ENCODE measurements at places on chromosomes 6 and 20.
A peak's percentile ranks its signal among the peaks of the same experiment; 100 is the strongest.

DNA sequence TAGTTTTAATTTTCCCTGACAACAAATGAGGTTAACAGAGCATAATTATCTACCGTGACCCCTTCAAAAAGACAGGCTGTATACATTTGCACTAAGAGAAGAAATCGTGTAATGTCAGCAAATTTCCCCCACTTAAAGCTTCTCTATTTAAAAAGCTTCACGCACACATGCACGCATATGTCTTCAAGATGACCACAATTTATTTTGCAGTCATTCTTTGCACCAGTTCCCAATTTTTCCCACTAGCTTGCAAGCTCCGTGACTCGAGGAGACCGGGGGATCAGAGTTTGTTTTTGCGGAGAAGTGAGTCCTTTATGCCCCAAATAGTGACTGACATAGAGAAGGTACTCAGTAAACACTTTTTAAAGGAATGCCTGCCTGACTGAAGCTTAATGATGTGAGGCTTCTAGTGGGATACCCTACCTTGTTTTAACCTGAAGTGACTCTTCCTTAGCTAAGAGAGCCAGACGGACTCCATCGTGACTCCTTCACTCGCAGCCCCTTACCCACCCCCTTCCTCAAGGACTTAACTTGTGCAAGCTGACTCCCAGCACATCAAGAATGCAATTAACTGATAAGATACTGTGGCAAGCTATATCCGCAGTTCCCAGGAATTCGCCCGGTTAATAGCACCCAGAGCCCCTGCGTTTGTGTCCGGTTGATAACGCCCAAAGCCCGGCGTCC is 9.3 kb upstream of the NQO2 start:
- DNase-seq = peak; percentile 56

GRCh38 chr20:57288651-57289277 is 22.3 kb upstream of the BMP7 start:
- DNase-seq = no peak

DNA sequence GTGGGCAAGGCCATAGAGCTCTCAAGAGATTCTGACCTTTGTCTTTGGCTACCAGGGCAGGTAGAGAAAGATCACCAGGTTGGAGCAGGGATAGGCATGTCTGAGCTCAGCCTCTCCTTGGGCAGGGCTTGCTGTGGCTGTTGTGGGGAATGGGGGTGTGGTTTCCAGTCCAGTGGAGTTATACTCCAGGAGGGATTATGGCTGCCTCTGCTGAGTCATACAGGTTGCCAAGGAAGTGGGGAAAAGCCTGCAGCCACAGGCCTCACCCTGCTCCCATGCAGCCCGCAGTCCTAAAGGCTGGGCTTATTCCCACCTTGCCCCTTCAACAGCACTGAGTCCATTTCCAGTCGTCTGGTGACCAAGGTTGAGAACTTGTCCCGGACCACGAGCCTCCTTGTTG is 21.9 kb downstream of the MEP1A start:
- DNase-seq = no peak

- no peak for DNase-seq
Observed at GRCh38 chr6:153003366-153003690, 819 bp upstream of the MTRF1L start.

GRCh38 chr6:119262612-119263011 is 86.9 kb downstream of the MAN1A1 start:
- no peak for DNase-seq

DNA sequence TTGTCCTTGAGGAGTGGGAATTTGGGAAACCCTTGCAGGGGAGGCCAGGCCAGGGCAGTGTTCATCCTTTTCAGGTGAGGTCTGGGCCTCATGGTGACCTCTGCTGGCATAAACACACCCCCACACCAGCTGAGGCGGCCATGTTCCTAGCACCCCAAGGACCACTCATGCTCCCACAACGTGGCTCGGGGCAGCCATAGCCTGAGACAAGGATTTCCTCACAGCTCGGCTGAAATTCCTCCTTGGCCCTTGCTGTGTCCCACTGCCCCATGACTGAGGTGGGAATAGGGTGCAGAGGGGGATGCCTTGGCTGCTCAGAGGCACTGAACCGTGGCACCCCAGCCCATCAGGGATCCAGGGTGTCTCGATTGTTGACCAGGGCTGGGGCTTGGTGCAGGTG is 27.3 kb upstream of the SPDEF start:
- no peak for DNase-seq

- no peak for DNase-seq
Observed at GRCh38 chr6:159267165-159267564, 98.0 kb downstream of the FNDC1 start.

DNA sequence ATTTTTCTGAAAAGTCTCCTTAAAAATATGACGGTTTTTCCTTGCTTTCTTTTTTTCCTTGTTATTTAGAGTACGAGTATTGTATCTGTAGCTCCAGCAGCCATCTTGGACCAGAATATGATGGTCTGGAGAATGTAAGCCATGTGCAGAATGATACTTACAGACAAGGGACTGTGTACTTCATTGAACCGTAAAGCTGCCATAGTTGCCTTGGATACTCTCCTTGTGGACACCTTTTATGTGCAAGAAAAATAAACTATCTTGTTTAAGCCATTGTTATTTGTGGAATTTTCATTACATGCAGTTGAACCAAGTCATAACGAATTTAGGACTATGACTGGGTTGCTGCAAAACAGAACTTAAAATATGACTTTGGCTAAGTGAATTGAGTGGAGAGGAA is 485.8 kb upstream of the CITED2 start:
- no peak for DNase-seq

DNA sequence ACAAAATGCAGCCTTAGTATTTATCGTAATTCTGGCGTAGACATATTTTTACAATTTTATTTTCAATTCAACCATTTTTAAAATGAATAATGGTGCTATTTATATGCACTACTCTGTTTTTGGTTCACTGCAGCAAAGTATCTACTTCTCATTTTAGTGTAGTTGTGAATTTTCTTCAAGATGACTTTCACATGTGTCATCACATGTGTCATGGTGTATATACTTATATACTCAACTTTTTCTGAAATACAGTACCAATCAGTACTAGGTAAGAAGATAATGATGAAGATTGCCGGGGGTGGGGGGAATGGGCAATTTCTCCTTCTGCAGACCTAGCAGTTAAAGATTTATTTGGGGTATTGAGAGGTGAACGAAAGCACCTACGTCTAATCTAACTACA is 634.5 kb downstream of the PHF3 start:
- no peak for DNase-seq

GRCh38 chr6:114194362-114195026 is 148.3 kb downstream of the HS3ST5 start:
- no peak for DNase-seq

GRCh38 chr6:151196555-151196954 is 43.2 kb upstream of the AKAP12 start:
- no peak for DNase-seq

GRCh38 chr6:56593801-56594318 is 48.8 kb downstream of the DST start:
- DNase-seq = no peak

- DNase-seq = no peak
Observed at GRCh38 chr20:32278199-32278643, 770 bp downstream of the KIF3B start.

GRCh38 chr20:10023911-10024310 is 10.9 kb upstream of the ANKEF1 start:
- DNase-seq = no peak

DNA sequence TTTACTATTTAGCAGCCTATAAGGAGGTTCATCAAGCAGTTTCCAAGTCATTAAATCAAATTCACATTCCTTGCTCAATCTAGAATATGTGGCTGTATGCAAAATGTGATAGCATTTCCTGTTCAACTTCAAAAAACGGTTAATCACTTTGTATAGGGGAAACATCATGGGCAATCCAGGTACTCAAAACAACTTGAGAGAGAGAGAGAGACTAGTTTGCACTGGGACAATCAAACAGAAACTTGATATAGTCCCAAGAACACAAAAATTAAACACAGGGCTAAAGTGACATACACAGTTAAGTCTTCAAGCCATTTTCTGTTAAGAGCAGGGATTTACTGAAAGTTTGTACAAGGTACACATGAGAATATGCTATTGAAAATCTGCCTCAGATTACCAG is 7.4 kb downstream of the CPNE1 start:
- no peak for DNase-seq

DNA sequence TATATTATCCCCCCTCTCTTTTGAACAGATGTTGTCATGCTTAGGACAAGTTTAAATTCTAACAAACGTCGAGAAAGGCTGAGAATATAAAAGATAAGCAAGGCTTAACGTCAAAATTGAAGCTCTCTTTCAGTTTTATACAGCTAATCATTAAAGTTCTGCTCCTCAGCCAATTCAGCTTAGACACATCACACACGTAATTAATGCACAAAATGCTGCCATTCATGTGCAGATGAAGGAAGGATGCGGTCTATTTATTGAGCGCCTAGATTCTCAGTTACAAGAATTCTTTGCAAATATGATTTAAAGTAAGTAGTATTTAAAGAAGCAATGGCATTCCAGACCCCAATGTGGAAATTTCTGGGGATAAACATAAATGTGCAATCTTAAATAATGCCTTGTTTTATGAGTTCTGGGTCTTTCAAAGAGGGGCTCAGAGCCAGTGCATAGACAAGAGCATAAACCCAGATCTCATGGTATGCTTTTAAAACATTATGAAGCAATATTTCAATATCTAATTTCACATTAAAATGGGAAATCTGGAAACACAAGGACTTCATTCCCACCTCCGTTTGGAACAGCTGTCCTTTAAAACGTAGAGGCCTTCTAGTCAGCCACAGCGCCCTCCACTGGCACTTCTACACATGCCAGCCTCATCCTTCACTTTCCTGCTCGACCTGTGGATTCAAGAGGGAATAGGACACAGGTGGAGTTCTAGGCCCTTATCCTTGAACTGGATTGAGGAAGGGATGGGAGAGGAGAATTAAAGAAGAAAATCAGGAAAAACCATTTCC is 85.8 kb downstream of the LYRM4 start:
- DNase-seq = no peak

DNA sequence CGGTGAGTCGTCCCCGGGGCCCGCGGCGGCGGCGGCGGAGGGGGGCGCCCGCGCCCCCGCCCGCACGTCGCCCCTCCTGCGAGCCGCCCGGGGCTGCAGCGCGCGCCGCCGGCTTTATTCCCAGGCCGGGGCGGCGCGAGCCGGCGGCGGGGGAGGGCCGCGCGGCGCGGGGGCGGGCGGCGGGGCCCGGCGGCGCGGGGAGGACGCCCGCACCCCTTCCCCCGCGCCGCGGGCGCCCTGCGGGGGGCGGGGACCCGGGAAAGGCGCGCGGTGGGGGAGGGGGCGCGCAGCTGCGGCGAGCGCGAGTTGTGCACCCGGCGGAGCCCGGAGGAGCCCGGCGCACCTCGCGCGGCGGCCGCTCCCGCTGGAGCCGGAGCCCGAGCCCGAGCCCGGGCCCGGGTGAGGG is 646 bp downstream of the HMGA1 start:
- DNase-seq = peak; percentile 56

DNA sequence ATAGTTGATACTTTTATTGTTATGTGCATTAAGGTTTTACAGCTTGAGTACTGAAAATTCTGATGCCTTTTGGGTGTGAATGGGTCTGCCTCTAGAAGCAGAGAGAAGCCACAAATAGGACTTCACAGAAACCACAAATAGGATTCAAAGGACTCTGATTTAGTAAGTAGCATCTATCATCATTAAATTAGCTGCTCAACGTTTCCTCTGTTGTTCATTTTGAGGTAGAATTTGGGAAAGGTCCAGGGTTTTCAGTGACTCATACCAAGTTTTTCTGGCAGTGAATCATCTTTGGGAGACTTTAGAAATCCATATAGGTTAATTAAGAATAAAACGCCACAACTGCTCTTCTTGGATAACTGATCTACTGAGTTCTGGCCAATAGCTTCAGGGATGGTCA is 105.1 kb downstream of the PHF3 start:
- DNase-seq = no peak

GRCh38 chr6:53484476-53485280 is 60.2 kb downstream of the GCLC start:
- peak; percentile 87 for DNase-seq

- DNase-seq = no peak
Observed at GRCh38 chr6:168507297-168507696, 66.3 kb downstream of the SMOC2 start.

- no peak for DNase-seq
Observed at GRCh38 chr20:59247731-59248684, 52.4 kb upstream of the EDN3 start.

- no peak for DNase-seq
Observed at GRCh38 chr6:145673504-145673903, 61.8 kb downstream of the EPM2A start.

DNA sequence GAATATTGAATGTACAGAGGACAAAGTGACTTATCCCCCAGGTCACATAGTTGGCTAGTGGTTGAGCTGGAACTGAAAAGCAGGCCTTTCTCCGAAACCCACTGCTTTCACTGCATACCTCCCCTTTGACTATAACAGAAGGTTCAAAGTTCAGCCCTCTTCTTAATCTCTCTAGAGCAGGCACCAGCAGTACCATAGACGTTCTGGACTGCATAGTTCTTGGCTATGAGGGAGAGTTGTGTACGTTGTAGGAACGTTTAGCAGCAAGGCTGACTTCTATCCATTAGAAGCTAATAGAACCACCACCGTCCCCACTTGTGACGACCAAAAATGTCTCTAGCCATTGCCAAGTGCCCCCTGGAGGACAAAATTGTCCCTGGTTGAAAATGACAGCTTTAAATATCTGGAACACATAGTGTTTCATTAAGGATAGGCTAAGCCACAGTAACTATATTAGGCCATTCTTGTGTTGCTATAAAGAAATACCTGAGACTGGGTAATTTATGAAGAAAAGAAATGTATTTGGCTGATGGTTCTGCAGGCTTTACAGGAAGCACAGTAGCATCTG is 123.8 kb upstream of the MTHFD1L start:
- DNase-seq = no peak

DNA sequence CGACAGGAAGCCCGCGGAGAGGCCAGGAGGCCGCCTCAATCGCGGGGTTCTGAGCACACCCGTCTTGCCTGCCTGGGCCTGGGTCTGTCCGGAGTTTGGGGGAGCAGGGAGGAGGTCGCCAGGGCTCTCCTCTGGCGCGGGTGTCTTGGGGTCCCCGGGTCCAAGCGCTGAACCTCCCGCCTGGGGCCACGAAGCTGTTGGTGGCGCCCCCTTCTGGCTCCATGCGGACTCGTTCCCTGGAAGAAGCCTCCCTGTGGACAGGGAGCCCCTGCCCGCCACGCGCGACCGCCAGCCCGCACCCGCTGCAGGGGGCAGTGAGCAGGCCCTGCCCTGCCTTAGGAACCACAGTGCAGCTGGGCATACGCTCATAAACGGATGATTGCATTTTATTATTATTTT is 44.7 kb downstream of the MCUR1 start:
- no peak for DNase-seq

DNA sequence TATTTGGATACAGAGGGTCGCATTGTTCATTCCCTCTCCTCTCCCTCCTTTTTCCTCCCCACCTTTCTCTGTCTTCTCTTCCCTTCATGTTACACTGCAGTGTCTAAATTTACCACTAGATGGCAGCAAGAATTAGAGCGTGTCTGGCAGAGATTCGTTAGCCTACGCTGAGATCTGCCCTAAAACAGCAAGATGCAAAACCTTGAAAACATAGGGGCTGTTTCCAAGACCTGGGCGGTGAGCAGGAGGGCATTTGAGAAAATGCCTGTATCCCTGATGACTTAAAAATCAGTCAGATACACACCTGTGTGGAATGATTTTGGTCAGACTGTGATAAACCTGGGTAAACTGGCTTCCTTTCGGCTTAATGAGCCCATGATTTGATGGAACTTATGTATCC is 101.5 kb upstream of the ISM1 start:
- peak; percentile 18 for DNase-seq

- DNase-seq = no peak
Observed at GRCh38 chr20:9508696-9509178, 5.7 kb upstream of the LAMP5 start.

- no peak for DNase-seq
Observed at GRCh38 chr6:72825315-72825911, 203.5 kb downstream of the KCNQ5 start.
